T47D (cell line): ENCODE measurements at places on chromosomes 3 and 15.

DNA sequence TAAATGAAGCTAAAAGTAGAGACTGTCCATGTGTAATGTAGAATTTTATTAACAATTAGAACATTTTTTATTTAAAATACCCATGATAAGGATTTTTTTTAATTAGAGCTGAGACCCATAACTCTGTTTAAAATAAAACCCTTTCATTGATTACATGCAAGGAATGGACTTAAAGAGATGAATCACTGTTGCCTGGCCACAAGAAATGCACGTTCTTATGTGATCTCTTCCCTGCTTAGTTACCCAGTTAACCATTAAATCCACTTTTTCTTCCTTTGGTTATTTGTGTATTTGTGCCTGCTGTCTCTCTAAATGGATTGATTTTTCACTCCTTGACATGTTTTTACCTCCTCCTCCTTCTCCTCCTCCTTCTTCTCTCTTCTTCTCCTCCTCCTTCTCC, 83.3 kb upstream of the SLITRK3 start:
- no peak for DNase-seq

DNA sequence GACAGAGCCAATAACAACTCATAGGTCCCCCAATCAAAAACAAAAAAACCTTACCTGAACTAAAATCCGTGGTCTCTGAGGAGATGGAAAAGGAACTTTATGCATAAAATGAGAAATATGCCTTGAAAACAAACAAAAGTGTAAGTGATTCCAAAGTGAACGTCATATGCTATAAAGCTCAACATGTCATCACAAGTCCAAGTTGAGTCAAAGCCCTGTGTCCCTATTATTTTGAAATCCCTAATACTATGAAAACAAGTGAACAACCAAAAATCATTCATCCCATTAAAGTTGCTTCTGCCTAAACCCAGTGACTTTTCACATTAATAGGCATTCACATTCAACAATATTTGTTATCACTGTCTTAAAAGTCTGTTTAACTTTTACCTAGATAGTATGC, 59.4 kb downstream of the DENND4A start:
- no peak for DNase-seq

GRCh38 chr3:156908398-156908797, 82.2 kb downstream of the LEKR1 start:
- DNase-seq: no peak

DNA sequence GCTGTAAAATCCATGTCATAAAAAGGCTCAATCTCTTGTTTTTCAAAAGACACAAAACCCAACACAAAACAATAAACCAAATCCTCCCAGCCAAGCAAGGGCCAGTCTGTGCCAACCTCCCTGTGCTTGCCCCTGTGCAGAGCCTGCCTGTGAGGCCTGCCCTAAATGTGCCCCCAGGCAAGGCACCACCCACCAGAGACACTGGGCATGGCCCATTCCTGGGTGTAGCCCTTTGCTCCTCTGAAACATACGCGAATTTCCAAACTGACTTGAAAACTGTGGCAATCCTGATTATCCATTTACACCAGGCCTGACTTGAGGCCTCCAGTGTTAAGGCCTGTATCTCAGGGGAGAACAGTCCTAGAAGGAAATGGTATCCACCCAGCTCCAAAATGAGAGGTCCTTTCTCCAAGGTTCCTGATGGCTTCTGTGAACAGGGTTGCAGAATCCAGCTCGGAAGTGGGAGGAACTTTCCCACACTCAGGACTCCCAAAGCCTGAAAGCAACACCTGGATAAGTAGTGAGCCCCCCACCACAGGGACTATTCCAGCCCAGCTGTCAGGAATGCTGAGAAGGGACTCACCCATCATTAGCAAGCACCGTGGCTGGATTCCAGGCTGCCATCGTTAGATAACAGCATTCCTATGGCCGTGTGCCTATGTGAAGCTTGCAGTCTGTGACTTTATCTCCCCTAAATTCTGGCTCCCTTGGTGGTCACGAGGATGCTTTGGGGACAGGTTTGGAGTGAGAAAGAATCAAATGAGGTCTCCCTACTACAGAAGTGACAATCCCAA, 61.8 kb downstream of the CACNA2D2 start:
- no peak for DNase-seq

DNA sequence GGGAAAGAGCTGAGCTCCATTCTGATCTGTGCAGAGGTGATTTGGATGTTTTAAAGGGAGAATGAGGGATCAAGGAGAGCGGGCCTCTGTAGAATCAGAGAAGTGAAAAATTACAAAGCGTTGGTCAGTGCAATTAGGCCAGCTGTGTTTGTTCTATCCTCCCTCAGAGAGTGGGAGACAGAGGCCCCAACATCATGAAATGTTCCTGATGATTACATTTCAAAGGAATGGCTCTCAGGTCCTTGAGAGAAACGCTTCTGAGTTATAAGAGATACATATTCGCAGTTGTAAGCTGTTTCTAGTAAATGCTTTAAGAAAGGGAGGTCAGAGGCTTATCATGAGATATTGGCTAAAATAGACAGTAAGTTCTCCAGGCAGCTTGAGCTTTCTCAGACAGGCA, 15.7 kb upstream of the CAND2 start:
- no peak for DNase-seq

GRCh38 chr3:197549261-197549885, 6.4 kb downstream of the BDH1 start:
- DNase-seq: peak; percentile 29

GRCh38 chr15:82650046-82650670, 3.0 kb upstream of the CPEB1 start:
- no peak for DNase-seq

GRCh38 chr3:72625602-72626337, 222.5 kb downstream of the SHQ1 start:
- no peak for DNase-seq

GRCh38 chr3:134001251-134001650, 28.5 kb downstream of the SLCO2A1 start:
- DNase-seq: no peak

GRCh38 chr3:78277801-78278200, 1237.9 kb downstream of the ROBO2 start:
- DNase-seq: no peak

- DNase-seq: no peak
Measured at GRCh38 chr3:46520531-46520930, 22.8 kb downstream of the RTP3 start.

- no peak for DNase-seq
Measured at GRCh38 chr3:38645076-38645475, 4.4 kb downstream of the SCN5A start.

DNA sequence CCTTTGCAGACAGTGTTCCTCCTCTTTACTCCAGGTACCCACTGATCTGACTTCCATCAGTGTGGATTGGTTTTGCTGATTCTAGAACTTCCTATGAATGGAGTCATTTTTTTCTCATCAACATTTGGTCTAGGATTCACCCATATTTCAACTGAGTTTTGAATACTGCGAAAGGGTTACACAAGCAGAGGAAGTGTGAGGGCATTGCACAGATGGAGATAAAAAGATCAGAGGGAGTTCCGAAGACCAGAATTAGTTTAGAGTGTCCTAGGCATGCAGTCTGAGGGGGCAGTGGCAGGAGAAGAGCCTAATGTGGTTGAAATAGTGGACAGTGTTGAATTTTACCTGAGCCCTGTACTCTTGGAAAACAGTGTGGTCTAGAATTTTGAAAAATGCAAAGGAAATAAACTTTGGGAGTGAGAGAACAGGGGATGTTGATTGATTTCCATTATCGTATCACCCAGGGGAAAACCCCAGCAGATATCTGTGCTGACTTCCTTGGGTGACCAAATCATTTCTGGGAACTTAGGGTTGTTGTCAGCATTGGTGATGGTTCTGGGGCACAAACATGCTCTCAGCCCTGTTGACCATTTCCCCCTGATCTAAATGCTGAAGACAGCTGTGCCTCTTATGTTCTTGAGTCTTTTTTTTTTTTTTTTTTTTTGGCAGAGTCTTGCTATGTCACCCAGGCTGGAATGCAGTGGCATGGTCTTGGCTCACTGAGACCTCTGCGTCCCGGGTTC, 327.4 kb upstream of the LRRFIP2 start:
- DNase-seq: no peak

DNA sequence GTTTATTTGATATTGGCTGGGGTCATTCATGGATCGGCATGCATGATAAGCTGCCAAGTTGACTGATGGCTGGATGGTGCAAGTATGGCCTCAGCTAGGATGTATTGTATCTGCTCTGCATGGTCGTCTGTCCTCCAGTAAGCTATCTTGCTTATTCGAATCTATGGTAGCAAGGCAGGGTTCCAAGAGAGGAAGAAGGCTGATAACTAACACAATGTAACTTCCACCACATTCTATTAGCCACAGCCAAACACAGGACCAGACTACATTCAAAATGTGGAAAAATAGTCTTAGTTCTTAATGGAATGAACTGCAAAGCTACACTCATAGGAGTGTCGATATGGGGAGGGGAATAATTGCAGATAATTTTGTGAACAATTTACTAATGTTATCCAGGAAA, 175.2 kb downstream of the ARPP21 start:
- DNase-seq: no peak

- DNase-seq: no peak
Measured at GRCh38 chr3:103968751-103969150, 1398.0 kb upstream of the ALCAM start.

DNA sequence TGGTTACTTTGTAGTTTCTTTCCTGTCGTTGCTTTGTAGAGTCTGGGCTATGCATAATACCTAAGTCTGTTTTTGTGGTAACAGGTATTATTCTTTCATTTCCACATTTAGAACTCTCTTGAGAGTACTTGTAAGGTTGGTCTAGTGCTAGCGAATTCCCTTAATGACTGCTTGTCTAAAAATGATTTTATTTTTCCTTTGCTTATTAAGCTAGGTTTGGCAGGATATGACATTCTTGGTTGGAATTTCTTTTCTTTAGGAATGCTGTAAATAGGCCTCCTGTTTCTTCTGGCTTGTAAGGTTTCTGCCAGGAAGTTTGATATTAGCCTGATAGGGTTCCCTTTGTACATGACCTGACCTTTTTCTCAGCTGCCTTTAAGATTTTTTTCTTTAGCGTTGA, 70.1 kb upstream of the SGO1 start:
- DNase-seq: no peak

- DNase-seq: peak; percentile 77
Measured at GRCh38 chr3:32401556-32402081, 10.0 kb downstream of the CMTM7 start.

DNA sequence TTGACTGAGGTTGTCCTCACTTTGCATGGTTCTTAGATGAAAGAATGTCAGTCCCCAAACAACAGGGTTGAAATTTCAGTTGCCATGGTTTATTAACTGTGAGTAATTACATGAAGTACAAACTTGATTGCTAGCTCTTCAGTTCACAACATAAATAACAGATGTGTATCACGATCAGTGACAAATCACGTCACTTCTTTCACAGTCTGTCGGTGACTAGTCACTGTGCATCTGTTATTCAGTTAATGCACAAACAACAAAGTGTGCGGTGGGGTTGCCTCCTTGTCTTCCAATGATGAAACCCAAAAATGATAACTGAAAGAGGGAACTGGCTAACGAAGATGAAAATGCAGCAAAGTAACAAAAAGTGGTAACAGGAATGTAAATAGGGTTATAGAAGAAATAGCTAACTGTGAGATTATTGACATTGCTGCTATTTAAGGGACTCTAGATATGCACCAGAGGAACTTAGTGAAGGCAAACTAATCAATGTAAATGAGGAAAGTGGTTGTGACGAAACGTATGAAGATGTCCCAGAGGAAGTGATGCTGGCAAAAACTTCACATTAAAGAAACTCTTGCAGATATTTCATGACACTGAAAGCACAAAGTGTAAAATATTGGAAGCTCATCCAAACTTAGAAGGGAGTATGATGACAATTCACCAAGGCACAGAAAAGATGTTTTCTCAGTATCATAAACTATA, 159.3 kb downstream of the WDR76 start:
- DNase-seq: no peak

GRCh38 chr15:37032091-37032775, 68.1 kb downstream of the MEIS2 start:
- DNase-seq: no peak

DNA sequence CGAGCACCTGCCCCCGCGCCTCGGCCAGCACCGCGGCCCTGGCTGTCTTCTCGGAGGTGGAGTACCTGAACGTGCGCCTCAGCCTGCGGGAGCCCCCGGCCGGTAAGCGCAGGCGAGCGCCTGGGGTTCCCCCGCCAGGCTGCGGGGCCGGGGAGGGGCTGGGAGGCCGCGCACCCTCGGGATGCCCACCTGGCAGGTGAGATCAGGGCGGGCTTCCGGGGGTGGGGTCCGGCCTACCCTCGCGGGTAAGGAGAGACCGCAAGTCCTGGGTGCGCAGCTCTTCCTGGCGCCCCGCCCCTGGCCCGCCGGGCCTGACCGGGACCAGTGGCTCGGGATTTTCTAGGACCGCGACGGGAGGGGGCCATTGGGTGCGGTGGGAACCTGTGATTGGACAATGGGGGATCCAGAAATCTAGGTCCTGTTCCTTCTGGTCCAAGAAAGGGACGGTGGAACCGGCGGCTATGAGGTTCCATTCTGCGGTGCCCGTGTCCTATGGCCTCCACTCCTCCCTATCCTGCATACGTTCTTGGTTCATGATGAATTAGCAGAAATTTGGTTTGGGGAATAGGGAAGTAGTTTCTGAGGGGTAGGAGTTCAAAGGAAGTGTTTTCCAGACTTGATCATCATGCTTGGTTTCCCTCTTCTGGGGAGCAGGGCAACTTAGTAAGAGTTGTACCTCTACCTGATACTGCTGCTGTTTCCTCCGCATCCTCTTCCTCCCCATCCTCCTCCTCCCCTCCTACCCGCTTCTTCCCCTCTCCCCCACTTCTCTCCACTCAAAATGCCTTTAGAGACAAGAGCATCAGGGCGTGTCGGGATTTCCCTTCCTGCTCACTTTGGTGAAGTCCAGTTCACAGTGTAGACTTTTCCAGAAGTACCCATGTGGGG, 808 bp downstream of the ARRDC4 start:
- peak; percentile 23 for DNase-seq

DNA sequence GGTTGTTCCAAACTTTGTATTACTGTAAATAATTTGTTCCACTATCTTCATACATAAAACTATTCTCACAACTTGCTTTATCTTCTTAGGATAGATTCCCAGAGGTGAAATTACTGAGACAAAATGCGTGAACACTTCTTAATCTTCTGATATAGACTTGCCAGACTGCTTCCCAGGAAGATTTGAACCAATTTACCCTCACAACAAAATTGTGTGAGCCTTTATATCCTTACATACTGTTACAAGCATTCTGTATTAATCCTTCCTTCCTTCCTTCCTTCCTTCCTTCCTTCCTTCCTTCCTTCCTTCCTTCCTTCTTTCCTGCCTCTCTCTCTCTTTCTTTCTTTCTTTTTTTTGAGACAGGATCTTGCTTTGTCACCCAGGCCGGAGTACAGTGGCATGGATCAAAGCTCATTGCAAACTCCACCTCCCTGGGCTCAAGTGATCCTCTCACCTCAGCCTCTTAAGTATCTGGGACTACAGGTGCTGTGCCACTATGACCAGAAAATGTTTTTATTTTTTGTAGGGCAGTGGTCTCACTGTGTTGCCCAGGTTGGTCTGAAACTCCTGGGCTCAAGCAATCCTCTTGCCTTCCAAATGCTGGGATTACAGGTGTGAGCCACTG, 57.1 kb upstream of the SSR3 start:
- no peak for DNase-seq

GRCh38 chr3:155217591-155217990, 75.9 kb downstream of the STRIT1 start:
- DNase-seq: no peak
